ENCODE measurements at places on chromosomes 6 and 20.

GRCh38 chr6:160141001-160141726 lies 19.5 kb downstream of the SLC22A1 start:
- DNase-seq: no peak

GRCh38 chr20:15834857-15835256 lies 738.4 kb downstream of the KIF16B start:
- no peak for DNase-seq

DNA sequence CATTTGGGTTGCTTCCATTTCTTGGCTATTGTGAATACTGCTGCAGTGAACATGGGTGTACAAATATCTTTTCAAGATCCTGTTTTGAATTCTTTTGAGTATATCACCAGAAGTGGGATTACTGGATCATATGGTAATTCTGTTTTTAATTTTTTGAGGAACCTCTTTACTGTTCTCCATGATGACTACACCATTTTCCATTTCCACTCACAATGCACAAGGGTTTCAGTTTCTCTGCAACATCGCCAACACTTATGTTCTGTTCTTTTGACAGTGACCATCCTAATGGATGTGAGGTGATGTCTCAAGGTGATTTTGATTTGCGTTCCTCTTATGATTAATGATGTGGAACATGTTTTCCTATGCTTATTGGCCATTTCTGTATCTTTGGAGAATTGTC lies 214.4 kb upstream of the ZFP64 start:
- DNase-seq: no peak

- no peak for DNase-seq
These were observed 27.5 kb downstream of the ORC3 start for GRCh38 chr6:87617405-87617804.

GRCh38 chr20:25461786-25462545 lies 54.5 kb downstream of the GINS1 start:
- DNase-seq: no peak

- DNase-seq: no peak
These were observed 744 bp downstream of the KIF25 start for GRCh38 chr6:167998215-167998614.

- no peak for DNase-seq
These were observed 466.9 kb downstream of the CBLN4 start for GRCh38 chr20:55538261-55538908.

DNA sequence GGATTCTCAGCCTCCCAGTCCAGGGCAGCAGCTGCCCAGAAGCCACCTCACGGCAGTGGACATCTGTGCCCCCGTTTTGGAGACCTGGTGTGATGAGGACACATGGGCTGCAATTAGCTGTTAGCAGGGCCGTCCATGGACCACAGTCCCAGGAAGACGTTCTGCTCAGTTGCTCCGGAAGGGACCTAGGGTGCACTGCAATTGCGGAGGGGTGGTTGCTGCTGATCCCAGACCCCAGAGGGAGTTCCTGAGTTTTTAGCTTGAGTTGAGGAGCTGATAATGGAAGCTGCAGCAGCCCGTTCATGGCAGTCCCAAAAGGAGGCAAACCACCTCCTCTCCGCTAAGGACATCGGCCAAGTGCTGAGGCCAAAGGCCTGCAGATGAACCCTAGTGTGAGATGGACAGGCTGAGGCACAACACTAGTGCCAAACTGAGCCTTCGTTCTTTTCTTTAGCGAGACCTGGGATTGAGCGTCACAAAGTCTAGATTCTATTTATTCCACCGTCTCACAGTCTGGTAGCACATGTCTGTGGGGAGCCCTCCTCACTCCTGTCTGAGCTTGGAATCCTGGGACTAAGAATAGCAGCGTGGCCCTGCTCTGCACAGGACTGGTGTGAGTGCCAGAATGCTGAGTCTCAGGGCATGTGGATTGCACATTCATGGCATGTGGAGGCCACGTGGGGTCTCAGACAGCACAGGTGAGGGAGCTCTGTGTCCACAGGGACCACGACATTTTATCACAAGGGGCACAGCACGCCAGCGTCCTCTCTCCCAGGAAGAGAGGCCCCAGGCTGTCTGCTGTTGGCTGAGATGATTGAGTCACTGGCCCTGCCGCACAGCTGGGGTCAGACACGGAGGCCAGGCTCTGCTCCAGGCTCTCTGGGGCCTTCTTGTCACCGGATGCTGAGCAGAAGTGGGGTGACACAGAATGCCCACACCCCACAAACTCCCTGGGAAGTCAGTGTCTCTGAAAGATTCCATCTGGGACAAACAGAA lies 113.4 kb downstream of the PSMB1 start:
- no peak for DNase-seq

DNA sequence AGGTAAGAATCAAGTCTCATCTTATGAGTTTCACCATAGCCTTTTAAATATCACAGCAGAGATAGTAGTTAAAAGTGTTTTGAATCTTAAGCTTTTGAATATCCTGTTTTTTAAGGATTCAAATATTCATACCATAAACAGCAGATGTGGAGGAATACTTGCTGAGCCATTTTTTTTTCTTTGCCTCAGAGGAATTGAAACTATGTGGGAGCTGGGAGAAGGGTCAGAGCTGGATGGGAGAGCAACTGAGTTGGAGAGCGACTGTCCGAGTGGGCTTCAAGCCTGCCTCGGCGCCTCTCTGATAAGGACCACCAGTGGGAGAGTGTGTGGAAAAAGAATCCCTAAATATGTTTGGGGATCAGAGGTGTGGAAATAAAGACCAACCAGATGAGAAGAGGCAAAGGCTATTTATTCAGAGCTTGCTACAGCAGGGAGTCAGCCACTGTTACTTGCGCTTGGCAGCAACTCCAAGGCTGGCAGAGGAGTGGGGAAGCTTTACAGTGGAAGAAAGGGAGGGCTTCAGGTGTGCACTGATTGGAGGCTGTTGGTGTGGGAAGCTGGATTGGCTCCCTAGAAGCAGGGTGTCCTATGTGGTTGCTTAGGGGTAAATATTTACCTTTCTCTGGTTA lies 34.3 kb upstream of the MCUR1 start:
- no peak for DNase-seq

DNA sequence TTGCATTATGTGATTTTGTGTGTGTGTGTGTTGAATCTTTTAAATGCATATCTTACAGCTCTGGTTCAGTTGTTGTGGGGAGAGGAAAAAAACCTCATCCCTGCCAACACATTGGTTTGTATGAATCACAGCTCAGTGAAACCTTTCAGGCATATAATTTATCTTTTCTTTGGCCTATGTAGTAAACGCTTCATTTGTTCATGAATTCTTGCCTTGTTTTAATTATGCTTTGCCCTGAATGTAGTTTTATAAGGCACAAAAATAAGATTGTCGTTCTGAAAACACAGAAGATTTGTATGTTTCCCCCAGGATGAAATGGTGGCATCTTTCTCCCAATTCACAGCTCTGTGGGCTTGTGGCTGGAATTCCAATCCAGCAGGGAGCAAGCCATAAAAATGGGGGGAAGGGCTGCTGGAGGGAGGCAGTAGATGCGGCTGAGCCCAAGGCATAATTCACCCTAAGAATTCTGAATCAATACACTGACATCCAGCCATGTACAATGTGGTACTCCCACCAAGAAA lies 45.1 kb downstream of the BCAS1 start:
- DNase-seq: no peak

GRCh38 chr6:163419413-163420288 lies 5.1 kb downstream of the QKI start:
- DNase-seq: no peak

GRCh38 chr6:165643015-165643414 lies 20.0 kb downstream of the PDE10A start:
- DNase-seq: no peak

DNA sequence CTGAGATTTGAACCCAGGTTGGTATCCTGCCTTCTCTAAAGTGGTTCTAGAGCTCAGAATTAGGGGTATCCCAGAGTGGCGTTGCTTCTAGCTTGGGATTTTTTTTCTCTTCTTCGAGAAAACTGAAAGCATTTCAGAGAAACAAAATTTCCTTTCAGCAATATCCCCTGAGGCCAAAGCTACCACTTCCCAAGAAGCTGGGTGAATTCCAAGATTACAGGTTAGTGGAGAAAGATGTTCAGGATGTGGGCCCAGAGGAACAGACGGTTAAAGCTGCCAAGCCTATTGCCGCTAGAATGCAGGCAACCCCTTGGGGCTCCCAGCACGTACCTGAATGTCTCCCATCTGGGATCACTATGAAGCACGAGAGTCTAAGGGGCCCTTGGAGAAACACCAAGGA lies 134.1 kb downstream of the FOXO3 start:
- DNase-seq: no peak

- DNase-seq: no peak
These were observed 143.7 kb downstream of the PDE10A start for GRCh38 chr6:165519316-165519715.

- no peak for DNase-seq
These were observed 78.5 kb upstream of the EYA2 start for GRCh38 chr20:46816097-46816496.

DNA sequence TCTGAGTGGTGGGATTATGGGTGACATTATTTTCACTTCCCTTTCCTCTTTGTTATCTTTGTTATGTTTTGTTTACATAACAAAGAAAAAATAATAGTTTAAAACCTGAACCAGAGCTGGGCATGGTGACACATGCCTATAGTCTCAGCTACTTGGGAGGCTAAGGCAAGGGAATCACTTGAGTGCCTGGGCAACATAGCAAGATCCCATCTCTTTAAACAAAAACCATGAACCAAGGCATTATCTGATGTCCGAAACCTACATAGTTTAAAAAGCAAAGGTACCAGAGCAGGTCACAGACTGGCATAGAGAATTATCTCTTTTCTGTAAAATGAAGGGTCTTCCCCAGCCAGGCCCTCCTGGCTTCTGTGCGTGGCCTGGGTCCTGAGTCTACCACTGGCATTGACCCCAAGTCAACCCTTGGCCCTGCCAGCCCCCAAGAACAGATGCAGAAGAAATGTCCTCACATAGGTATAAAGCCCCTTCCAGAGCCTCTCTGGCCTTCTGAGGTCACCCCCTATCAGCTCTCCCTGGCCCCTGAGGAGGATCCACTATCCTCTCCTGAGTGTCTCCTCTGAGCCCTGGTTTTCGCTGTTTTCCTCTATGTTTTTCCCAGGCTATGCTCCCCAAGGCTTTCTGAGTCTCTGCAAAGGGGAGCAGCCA lies 81.3 kb downstream of the TRERF1 start:
- no peak for DNase-seq

DNA sequence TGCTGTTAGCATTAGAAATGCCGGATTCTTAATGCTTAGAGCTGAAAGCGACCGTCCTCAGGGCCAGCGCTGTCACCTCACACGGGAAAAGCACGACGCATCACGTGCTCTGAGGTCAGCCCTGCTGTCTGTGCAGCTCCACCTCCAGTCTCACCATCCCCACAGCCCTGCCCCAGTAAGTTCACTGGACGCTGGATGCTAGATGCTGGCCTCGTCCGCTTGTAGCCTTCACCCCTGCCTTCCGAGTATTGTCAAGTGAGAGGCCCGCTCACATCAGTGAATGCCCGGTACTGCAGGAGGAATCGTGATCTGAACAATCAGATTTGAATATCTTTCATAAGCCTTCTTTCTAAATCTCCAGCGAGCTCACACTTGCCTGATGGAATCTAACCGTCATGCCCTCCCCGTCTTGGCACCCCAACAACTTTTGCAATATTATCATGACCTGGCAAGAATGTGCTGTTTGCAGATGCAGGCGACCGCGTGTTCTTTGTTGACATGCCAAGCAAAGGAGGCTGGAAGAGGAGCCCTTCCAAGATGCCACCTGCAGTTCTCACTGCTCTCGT lies 64.9 kb downstream of the DLL1 start:
- DNase-seq: no peak

DNA sequence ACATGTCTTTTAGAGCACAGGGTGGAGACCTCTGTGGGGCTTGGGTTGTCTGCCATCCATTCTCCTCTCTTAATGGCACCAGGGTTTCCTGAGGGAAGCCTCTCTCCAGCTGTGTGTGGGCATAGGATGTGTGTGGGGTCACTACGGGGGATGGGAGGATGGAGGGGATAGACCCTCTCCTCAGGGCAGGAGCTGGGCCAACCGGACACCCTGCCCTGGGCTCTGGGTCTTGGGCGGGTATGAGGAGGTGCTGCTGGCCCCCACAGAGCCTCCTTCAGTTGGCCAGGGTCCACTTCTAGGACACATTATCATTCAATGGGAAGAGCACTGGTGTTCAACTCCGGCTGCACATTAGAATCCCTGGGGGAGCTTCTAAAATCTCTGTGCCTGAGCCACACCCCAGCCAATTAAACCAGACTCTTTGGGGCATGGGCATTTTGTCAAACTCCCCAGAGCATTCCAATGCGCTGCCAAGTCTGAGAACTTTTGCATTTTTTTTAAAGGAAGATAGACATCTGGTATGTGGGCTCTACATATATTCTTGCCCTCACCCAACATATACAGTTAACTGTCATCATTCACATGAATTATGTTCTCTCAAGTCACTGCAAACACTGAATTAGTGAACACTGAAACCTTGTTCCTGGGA lies 38.5 kb downstream of the TRAM2 start:
- no peak for DNase-seq

DNA sequence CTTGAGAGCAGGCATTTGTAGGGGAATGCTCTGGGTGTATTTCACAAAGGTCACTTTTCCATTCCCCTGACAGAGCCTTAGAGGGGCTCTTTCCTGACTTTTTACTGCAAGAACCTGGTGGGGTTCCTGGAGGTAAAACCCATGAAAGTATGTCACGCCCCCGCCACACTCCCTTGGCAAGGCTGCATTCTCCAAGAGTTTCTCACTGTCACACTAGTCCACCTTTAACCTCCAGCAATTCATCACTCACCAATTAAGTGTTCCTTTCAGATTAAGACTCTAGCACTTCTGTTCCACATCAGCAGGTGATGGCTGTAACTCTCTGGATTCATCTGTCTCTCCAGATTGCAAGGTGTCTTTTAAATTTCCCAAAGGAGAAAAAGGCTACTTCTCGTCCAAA lies 32.7 kb upstream of the NKX2-4 start:
- no peak for DNase-seq

DNA sequence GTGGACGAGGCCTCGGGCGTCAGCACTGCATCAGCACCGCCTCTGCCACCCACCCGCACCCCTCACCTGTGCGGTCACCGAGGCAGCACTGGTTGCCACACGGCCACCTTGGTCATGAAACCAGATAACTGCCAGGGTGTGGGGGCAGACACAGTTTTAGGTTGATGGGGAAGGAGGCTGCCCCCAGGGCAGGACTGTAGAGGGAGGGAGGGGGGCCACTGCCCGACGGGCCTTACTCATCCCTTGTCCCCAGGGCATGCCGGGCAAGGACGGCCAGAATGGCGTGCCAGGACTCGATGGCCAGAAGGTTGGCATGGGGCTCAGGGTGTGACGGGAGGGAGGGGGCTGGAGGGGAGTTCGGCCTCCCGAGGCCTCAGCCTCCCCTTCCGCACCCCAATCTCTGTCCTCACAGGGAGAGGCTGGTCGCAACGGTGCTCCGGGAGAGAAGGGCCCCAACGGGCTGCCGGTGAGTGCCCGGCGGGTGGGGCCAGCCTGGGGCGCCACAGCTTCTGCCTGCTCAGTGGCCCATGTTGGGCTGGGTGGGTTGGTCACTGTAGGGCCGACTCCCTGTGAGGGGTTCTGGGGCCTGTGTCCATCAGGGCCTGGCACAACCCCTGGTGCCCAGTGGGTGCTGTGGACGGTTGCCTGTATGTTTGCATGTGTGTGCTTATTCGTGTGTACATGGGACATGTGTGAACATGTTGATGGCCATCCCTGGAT lies 11.8 kb downstream of the COL9A3 start:
- DNase-seq: no peak
